ENCODE measurements at places on chromosomes 12 and 14. TPM values are rescaled to one million over a fixed set of nuclear protein-coding genes. Genes with fewer than 3 reads are reported as not detected.

Gene MYH7
- total RNA-seq, result not detected

Gene MUCL1
- total RNA-seq, result not detected

Gene TPPP2
- not detected for total RNA-seq

Gene SMCO2
- total RNA-seq, result 0.58 TPM

Gene TC2N
- 9.6 TPM for total RNA-seq

Gene COX8C
- not detected for total RNA-seq

Gene TRIM9
- 1.2 TPM for total RNA-seq

Gene GALNT16
- total RNA-seq, result 0.33 TPM

Gene TMPRSS12
- not detected for total RNA-seq

Gene CLEC2D
- total RNA-seq, result 10.1 TPM

Gene LGR5
- not detected for total RNA-seq

Gene CACNA1C
- 1.3 TPM for total RNA-seq

Gene TAS2R7
- total RNA-seq, result not detected

Gene SDR9C7
- total RNA-seq, result not detected

Gene SERPINA9
- not detected for total RNA-seq

Gene NEMF
- total RNA-seq, result 34.3 TPM

Gene FBRSL1
- total RNA-seq, result 40.0 TPM

Gene EXOC3L4
- total RNA-seq, result 0.46 TPM

Gene GARIN6
- not detected for total RNA-seq

Gene FAM181A
- total RNA-seq, result not detected

Gene CIROP
- not detected for total RNA-seq

Gene PIWIL1
- total RNA-seq, result 0.27 TPM

Gene FSCB
- total RNA-seq, result not detected

Gene KHNYN
- total RNA-seq, result 47.8 TPM

Gene SSTR1
- total RNA-seq, result 0.67 TPM
